ENCODE measurements at places on chromosomes 1 and 21. TPM values are rescaled to one million over a fixed set of nuclear protein-coding genes. Genes with fewer than 3 reads are reported as not detected.

The RAP1GAP gene
- total RNA-seq = 0.26 TPM

- DNase-seq = no peak
Observed at GRCh38 chr1:118257946-118258345, 72.9 kb upstream of the SPAG17 start.

GRCh38 chr1:243415663-243416408 lies 160.0 kb downstream of the SDCCAG8 start:
- DNase-seq = no peak

- no peak for DNase-seq
Observed at GRCh38 chr1:155622191-155622590, 12.2 kb downstream of the MSTO1 start.

DNA sequence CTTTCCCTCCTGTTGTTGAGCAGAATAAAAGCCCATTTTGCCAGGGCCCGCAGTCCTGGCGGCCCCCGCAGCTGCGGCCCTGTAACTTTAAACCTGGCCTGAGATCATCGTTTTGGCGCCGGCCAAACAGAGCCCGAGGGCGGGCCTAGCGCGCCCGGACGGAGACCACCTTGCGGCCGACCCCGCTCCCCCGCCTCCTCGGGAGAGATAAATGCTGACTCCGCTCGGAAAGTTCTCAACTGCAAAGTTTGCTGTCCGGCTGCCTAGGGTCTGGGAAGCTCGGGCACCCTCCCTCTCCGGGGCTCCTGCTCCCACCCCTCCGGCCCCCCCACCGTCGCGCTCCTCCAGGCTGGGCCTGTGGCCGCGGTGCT lies at the start of gene PDPN:
PDPN (plus strand) TSS at position 238 of the 371 bp plus-strand sequence. CDS start 202 bp downstream, outside the sequence.
- DNase-seq = peak; percentile 90

- no peak for DNase-seq
Observed at GRCh38 chr1:31731049-31731565, 27.3 kb upstream of the COL16A1 start.

- DNase-seq = no peak
Observed at GRCh38 chr1:39826583-39826982, 37.9 kb upstream of the BMP8B start.

All from mesenteric fat pad (tissue), 1 donor.